A549 treated with GW870086 at 1 μM for 4 hours (cell line): ENCODE measurements at places on chromosomes 2 and 18. TPM values are rescaled to one million over a fixed set of nuclear protein-coding genes. Genes with fewer than 3 reads are reported as not detected.

DIPK1C gene
- total RNA-seq, result not detected in 5 replicates

ATP6V1B1 gene
- 1.2 to 2.5 TPM (median 2.4 TPM) in 5 replicates for total RNA-seq

DSG1 gene
- not detected in 5 replicates for total RNA-seq

SCYGR4 gene
- total RNA-seq, result not detected in 5 replicates

CYP27C1 gene
- total RNA-seq, result 2.7 to 5.2 TPM (median 4.0 TPM) in 5 replicates

NEUROD1 gene
- total RNA-seq, result not detected in 5 replicates

OTOS gene
- total RNA-seq, result not detected in 5 replicates

FIGN gene
- total RNA-seq, result 1.5 to 2.2 TPM (median 2.0 TPM) in 5 replicates

SPIRE1 gene
- 15.5 to 19.0 TPM (median 18.3 TPM) in 5 replicates for total RNA-seq

EPAS1 gene
- total RNA-seq, result 104 to 144 TPM (median 125 TPM) in 5 replicates

IFIH1 gene
- total RNA-seq, result 0.80 to 1.6 TPM (median 1.3 TPM) in 5 replicates

SKA1 gene
- total RNA-seq, result 11.6 to 13.3 TPM (median 12.0 TPM) in 5 replicates

SLC25A52 gene
- total RNA-seq, result not detected in 5 replicates

INPP1 gene
- 25.1 to 32.0 TPM (median 29.0 TPM) in 5 replicates for total RNA-seq
